ENCODE measurements at places on chromosomes 1 and 21.
A peak's percentile ranks its signal among the peaks of the same experiment; 100 is the strongest.

DNA sequence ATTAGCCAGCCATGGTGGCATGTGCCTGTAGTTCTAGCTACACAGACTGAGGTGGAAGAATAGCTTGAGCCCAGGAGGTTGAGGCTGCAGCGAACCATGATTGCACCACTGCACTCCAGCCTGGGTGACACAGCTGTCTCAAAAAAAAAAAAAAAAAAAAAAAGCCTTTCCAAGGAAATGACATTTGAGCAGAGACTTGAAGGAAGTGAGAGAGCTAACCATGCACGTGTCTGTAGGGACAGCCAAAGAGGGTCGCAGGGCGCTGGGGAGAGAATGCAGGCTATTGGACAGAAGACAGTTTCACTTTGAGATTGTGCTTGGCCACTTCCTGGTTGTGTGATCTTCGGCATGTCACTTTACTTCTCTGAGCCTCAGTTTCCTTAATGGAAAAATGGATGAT is 6.8 kb downstream of the HCRTR1 start:
- no peak for DNase-seq

GRCh38 chr1:178094739-178095645 is 1.1 kb downstream of the RASAL2 start:
- DNase-seq: peak; percentile 34

GRCh38 chr1:221093903-221094791 is 214.9 kb downstream of the HLX start:
- DNase-seq: no peak

DNA sequence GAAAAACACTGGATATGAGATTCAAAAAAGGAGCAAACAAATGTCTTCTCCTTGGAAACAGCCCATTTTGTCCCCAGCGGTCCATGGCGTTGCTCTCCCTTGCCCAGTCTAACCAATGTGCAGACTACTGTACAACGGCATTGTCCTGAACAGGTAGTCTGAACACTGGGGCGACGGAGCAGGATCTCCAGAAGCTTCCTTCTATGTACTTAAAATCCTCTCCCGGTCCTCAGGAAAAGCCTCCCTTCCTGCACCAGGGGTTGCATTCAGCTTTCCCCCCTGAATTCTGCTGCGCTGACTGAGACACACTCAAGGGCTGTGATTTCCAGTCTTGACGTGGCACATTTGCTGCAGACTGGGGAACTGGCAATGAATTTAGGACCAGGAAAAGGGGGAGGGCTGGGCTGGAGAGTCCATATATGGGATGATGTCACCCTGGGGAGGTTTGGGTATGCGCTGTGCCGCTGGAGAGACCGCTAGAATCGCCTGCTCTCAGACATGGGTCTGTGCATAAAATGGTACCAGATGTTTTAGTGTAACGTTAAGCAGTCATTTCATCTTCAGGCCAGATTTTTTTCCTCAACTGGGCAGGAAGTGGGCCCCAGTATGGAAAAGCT is 275.9 kb upstream of the C1orf105 start:
- no peak for DNase-seq

- DNase-seq: no peak
These were observed 40.6 kb upstream of the SLC2A1 start for GRCh38 chr1:42999308-42999707.

DNA sequence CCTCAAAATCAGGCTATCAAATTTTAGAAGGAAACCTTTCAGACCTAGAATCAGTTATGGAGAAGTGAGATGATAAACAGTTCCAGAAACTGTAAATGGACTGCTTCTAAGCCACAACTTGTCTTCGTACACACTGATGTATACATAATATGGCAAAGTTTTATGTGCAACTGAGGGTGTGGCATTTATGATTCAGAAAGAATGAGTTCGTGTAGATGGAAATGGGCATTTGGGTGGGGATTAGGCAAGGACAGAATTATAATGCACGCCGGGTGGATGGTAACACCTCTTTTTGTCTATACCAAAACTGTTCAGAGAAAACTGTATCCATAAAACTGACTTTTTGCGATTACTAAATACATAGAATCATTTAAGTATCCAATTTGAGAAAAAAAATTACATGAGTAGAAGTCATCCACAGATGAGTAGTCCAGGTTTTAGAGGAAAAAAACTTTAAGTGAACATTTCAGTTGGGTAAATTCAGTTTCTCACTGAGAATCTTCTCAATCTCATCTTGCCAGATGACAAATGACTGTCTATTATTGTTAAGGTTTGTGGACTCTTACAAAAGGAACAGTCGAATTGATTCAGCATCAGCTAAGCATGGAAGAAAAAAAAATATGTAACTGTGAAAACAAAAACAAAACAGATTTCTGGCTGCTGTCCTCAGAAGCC is 22.5 kb downstream of the ERRFI1 start:
- DNase-seq: no peak

DNA sequence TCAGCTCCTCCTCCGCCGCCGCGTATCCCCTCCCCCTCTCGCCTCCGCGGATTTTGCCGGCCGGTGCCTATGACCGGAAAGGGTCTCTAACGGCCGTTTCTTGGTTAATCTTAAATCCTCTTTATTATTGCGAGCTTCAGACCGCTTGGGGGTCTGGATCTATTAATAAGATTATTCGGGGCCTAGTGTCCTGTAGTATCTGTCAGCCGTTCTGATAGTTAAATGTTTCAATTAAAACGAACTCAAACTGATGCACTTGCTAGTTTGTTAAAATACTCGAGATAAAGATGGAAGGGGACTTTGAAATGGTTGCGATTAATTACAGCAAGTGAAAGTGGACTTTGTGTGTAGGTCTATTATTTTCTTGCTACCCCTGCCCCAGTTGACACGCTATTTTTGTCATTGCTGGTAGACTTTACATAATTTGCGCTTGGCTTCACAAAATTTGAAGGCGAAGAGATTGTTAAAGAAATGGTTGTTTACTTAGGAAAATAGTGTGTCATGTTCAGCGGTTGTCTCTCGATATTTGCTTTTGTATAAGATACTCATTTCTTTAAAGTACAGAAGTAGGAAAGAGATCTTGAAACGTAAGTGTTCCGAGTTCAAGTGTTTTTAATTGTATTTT is 779 bp downstream of the SON start:
- peak; percentile 60 for DNase-seq

- DNase-seq: no peak
These were observed 47.0 kb downstream of the EXO1 start for GRCh38 chr1:241895013-241895412.

GRCh38 chr21:44949779-44950198 is 10.0 kb downstream of the SLX9 start:
- DNase-seq: peak; percentile 53

DNA sequence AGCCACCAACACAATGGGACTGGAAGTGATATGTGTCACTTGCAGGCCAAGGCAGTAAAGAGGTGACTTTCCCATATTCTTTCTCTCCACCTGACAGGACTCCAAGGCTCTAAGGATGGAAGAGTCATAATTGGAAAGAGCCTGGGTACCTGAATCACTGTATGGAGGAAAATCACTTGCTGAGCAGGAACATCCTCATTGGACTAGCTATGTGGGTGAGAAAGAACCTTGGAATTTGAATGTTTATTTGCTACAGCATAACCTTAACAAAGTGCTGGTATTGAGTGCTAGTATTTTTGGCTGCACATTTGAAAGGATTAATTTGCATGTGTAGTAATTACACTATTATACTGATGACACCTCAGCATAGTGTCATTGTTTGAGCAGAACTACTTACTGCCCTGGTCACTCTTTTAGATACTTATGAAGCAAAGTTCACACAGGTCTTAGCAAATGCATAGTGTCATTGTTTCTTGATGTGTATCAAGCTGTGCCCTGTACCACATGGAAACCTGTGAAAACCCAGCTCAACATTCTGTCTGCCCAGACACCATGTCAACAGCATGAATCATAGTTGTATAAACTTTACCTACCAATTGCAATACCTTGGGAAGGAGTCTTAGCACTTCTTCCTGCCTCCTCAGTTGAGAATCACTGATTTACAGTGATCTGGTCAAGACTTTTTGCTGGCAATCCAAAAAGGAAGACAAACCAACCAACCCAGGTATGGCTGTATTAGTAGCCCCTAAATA is 5.1 kb upstream of the S100A10 start:
- no peak for DNase-seq

GRCh38 chr1:232280910-232281309 is 349.0 kb downstream of the SIPA1L2 start:
- no peak for DNase-seq

GRCh38 chr1:151978922-151979321 is 14.7 kb downstream of the S100A10 start:
- DNase-seq: no peak

GRCh38 chr1:15328351-15329103 is 81.2 kb upstream of the EFHD2 start:
- DNase-seq: peak; percentile 83

DNA sequence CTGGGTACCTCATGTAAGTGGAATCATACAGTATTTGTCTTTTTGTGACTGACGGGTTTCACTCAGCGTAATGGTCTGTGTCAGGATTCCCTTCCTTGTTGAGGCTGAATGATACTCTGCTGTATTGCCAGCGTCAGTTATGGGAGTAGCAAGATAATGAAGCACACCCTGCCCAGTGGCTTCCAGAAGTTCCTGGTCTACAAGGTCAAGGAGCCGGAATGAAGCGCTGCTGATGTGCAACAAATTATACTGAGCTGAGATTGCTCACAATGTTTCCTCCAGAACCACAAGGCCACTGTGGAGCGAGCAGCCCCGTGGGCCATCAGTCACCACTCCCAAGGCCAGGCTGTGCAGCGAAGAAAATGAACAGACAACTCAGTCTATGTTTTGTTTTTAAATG is 24.0 kb upstream of the TDRD10 start:
- DNase-seq: no peak

- no peak for DNase-seq
These were observed 44.8 kb upstream of the TADA1 start for GRCh38 chr1:166920561-166921475.

GRCh38 chr21:35342440-35342839 is 293.3 kb upstream of the RUNX1 start:
- DNase-seq: no peak

DNA sequence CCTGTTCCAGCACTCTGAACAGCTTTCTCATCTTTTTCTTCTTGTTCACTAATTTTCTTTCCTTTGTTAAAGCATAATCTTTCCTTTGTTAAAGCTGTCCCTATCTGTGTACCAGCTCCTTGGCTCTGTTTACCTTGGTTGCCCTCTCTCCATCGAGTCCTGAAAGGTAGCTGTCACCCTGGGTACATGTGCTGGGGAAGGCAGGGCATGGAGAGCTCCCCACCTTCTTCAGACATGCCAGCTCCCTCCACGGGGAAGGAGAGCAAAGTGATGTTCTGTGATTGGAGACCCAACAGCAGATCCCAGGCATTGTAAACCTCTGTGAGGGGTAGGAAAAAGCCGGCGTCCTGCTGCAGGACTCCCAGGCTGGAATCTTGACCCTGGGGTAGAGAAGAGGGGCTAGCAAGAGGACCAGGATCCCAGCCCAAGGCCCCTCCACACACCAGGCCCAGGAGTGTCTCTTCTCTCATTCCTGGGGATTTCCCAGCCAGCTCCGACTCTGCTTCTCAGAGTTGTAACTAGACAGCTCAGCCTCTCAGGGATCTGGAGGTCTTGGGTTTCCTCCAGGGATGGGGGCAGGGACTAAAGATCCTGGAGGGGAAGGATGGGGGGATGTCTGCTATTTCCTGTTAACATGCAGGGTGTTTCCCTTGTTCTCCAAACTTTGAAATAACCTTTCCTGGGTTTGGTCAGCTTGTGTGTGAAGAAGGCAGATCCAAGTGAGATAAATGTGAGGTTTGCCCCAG is 34.4 kb downstream of the TMCC2 start:
- DNase-seq: no peak

- DNase-seq: no peak
These were observed 1.6 kb downstream of the THBS3 start for GRCh38 chr1:155205969-155206593.

DNA sequence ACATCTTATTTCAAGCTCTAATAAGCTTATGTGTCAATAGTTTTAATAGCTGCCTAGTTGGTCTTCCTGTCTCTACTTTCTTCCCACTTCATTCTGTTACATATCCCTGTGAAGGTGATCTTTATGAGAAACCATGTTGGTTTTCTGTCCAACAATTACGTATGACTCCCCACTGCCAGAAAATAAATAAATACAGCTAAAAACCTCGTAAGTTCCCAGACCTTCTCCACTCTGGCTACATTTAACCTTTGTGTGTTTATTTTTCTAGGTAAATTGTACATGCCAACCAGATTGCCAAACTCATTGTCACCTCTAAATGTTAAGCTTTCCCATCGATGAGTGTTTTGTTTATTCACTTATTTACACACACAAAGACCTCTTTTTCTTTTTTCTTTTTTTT is 147.2 kb downstream of the CRB1 start:
- no peak for DNase-seq

- no peak for DNase-seq
These were observed 1.7 kb upstream of the EPS8L3 start for GRCh38 chr1:109765483-109765815.

Data from pons (tissue), 1 donor.